Spleen (tissue), 13 donors: ENCODE measurements at places on chromosomes 2 and 18.

DNA sequence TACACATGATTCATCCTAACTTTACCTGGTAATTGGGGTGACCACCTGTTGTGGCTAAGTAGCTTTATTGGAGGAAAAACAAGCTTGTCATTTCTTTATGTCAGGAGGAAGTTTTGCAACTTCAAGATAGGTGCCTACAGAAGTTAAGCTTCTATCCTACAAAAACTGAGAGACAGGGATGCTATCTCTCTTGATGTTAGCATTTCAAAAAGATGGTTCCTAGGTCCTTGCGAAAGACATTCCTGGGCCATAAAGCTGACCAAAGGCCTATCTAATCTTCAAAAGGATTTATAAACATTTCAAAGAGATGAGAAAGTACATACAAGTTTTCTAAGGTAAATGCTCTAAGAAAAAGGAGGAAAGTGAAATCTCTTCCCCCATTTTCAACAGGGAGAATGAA lies 61.0 kb downstream of the PTH2R start:
- no peak for DNase-seq

- DNase-seq: no peak
Measured at GRCh38 chr18:75204269-75204731, 4.6 kb downstream of the PTGR3 start.

DNA sequence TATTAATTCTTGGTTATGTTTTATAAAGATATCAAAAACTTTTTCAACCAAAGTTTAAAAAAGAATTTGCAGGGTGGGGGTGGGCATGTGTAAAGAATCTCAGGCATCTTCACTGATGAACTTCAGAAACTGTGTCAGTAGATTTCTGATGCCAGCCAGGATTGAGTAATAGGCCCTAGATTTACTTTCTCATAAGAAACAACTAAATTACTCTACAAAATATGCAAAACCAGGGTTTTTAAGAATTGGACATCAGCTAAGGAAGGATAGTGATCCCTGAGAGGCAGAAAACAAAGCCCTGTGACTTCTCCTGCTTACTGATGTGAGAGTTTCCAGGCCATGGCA lies 11.9 kb upstream of the IL1R1 start:
- DNase-seq: no peak

DNA sequence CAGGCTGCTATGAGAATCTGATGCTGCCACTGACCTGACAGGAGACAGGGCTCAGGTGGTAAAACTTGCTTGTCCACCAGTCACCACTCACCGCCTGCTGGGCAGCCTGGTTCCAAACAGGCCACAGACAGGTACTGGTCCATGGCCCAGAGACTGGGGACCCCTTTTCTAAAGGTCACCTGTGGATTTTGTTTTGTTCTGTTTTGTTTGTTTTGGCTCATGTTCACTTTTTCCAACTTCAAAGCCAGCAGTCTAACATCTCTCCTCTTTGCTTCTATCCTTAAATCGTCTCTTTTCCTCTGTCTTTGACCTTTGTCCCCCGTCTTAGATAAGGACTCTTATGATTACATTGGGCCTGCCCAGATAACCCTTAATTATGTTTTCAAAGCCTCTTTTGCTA lies 3.3 kb upstream of the CERKL start:
- no peak for DNase-seq

GRCh38 chr2:170607171-170607570 lies 108.0 kb upstream of the SP5 start:
- no peak for DNase-seq

DNA sequence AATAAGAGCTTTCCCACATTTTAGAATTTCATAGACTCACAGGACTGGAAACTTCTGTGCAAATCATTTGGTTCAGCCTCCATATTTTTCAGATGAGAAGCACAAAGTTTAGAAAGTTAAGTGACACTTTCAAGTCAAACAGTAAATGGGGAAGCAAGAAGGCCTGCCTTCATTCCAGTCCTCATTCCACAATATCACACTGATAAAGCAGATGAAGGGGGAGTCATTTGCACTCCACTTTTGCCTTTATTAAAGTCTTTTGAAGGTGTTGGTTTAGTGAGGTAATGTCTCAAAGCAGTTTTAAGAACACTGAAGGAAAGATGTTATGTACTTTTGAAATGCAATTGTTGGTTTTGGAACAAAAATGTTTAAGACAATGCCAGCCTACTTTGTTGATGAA lies 32.7 kb upstream of the STAT4 start:
- DNase-seq: no peak
